ENCODE measurements at places on chromosomes 12 and 14. TPM values are rescaled to one million over a fixed set of nuclear protein-coding genes. Genes with fewer than 3 reads are reported as not detected.

Gene NEUROD4
- total RNA-seq: not detected

Gene PLCZ1
- not detected for total RNA-seq

GRCh38 chr12:70733385-70733784 lies 96.2 kb upstream of the PTPRB start:
- no peak overlapping the region for H3K27ac ChIP-seq
- no peaks in the 10 kb centered on the region for H3K36me3 ChIP-seq
- H3K4me1 ChIP-seq: no peaks in the 10 kb centered on the region
- no peak for DNase-seq
- no peak overlapping the region for H3K4me3 ChIP-seq

GRCh38 chr14:45686771-45687170 lies 433.8 kb upstream of the MIS18BP1 start:
- H3K36me3 ChIP-seq: no peaks in the 10 kb centered on the region
- no peaks in the 10 kb centered on the region for H3K4me1 ChIP-seq
- no peak overlapping the region for H3K4me3 ChIP-seq
- DNase-seq: no peak

Gene LUM
- 227 TPM for total RNA-seq

Gene FAM234B
- total RNA-seq: 7.5 TPM

DNA sequence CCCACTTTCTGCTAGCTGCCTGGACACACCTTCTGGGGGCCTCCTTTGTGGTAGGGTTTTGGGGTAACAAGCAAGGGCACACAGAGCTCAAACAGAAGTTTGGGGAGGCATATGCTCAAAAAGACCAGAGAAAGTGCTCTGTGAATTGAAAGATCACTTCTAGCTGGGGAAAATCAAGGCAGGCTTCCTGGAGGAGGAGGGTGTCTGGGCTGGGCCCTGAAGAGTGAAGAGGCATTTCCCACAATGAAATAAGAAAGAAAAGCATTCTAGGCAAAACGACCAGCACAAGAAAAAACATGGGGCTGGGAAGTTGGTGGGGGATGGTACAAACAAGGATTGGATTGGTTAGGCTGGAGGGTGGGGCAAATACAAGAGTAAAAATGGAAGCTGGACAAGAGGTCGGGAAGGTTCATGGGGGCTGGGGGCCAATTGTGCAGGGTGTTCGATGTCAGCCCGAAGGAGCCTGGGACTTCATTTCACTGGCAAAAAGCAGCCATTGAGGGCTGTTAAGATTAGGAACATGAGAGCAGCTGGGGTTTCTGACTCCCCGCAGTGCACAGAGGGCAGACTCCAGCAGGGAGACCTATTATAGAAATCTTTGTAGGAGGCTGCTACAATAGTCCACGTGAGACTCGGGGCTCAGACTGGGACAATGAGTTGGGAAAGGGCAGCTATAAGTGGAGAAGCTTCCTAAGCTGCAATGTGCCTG lies 51.5 kb upstream of the CMKLR1 start:
- H3K36me3 ChIP-seq: no peaks in the 10 kb centered on the region
- DNase-seq: no peak
- no peak overlapping the region for H3K4me3 ChIP-seq
- no peaks in the 10 kb centered on the region for H3K27me3 ChIP-seq
- H3K4me1 ChIP-seq: peaks cover 5% of the 10 kb centered on the region

Gene TMEM132C
- 1.6 TPM for total RNA-seq

DNA sequence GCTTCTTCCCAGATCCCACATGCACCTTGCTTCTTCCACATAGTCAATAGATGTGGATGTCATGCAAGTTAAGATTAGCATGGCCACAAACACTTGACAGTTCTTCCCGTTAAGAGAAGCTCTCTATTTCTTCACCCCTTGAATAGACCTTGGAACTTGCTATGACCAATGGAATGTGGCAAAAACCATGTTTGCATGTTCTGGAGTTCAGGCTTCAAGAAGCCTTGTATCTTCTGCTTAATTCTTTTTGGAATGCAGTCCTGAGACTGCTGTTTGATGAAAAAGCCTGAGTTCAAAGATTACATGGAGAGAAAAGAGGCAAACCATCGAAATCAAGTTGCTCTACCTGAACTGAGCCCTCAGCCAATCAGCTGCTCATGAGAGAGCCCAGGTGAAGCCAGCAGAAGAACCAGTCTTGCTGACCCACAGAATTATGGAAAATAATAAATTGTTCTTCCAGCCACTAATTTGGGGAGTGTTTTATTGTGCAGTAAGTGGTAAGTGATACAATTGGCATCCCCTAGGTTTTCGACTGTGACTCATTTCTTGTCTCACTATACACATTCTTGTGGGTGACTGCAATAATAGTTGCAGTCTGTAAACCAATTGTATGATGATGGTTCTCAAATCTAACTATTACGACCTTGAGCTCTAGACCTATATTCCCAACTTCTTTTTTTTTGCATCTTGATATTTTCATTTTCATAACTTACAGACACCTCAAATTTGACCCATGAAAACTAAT lies 12.6 kb downstream of the RASSF9 start:
- H3K27ac ChIP-seq: no peak overlapping the region
- H3K36me3 ChIP-seq: no peaks in the 10 kb centered on the region
- no peak overlapping the region for H3K4me3 ChIP-seq
- DNase-seq: no peak
- H3K27me3 ChIP-seq: no peaks in the 10 kb centered on the region

DNA sequence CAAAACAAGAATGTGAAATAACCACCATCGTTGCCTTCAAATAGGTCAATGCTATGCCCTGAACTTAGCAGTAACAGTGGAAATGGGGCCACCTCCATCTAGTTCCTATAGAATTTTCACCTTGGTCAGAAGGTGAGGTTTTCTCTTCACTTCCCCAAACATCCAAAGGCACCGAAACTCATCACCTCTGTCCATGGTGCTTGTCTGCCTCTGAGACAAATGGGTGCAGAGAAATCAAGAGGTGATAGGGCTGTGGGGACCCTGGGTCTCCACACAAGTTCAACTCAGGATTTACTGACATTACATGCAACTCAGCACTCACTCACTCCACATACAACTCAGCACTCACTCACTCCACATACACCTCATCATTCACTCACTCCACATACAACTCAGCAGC lies 26.2 kb upstream of the TMEM132C start:
- H3K4me1 ChIP-seq: no peaks in the 10 kb centered on the region
- H3K27me3 ChIP-seq: no peaks in the 10 kb centered on the region
- H3K36me3 ChIP-seq: no peaks in the 10 kb centered on the region
- no peak for DNase-seq
- no peak overlapping the region for H3K4me3 ChIP-seq

DNA sequence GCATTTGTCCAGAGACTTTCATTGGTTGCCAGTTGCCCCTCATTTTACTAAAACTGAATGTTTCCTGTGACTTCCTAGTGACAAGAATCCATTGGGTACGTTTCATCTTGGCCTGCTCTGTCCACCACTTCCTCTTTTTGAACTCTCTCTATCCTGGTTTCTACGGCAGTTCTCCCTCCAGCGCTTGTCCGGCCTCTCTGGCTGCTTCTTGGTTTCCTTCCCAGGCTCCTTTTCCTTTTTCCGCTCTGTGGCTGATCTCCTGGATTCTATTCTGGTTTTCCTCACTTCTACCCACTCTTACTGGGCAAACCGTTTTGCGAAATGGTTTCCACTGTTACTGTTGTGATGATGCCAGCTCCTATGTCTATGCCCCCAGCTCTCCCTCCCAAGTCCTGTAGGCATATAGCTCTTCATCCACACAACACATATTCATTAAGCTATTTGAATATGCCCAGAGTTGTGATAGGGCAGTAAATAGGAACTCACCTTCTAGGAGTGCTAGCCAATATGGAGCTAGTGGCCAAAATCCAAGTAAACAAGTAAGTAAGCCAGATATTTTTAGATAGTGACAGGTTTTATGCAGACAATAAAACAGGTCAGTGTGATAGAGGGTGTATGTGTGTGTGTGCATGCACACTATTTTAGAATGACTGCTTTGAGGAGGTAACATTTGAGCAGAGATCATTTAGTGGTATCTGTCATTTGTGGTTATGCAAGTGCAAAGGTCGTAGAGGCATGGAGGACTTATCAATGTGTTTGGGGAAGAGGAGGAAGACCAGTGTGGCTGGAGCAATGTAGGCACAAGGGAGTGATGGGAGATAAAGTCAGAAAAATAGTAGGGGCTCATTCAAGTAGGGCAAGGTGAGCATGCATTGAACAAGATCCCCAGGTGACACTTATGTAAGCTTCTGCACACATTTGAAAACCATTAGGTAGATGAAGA lies 27.9 kb upstream of the CTDSP2 start:
- no peak overlapping the region for H3K4me3 ChIP-seq
- H3K4me1 ChIP-seq: peaks cover 23% of the 10 kb centered on the region
- peak overlapping the region; percentile 48 for H3K27ac ChIP-seq
- H3K27me3 ChIP-seq: no peaks in the 10 kb centered on the region

DNA sequence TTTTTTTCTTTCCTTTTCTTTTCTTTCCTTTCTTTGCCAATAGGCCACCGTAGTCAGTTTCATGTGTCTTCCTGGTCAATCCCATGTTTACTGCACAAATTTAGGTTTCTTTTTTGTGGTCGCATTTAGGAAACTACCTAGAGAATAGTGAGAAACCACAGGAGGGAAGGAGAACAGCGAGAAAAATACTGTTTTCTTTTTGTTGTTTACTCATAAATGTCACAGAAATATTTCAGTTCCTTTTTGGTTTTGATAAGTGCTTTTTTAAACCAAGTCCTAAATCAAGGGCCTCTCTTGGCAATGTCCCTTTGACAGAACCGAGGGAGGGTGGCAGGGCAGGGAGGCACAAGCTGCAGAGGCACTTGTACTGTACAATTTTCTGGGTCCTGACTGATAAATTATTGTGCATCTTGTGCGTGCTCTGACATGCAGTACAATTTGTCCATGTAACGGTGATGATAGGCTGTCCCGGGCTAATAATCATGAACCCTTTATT lies 326.1 kb downstream of the CACNA1C start:
- no peak overlapping the region for H3K4me3 ChIP-seq
- no peaks in the 10 kb centered on the region for H3K36me3 ChIP-seq
- peaks cover 23% of the 10 kb centered on the region for H3K4me1 ChIP-seq
- H3K27me3 ChIP-seq: no peaks in the 10 kb centered on the region
- DNase-seq: no peak

Gene AKAP6
- total RNA-seq: 8.6 TPM

DNA sequence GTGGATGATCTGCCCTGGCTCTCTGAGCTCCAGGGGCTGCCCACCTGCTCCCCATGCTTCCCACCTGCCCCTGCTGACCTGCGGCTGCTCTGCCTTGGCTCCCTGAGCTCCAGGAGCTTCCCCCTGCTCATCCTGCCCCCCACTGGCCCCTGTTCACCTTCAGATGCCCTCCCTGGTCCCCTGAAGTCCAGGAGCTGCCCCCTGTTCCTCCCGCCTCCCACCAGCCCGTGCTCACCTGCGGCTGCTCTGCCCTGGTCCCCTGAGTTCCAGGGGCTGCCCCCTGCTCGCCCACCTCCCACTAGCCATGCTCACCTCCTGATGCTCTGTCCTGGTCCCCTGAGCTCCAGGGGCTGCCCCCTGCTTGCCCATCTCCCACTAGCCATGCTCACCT lies 219.7 kb downstream of the TMEM121 start:
- no peaks in the 10 kb centered on the region for H3K27me3 ChIP-seq
- H3K4me1 ChIP-seq: no peaks in the 10 kb centered on the region
- H3K4me3 ChIP-seq: no peak overlapping the region
- H3K36me3 ChIP-seq: no peaks in the 10 kb centered on the region
- DNase-seq: no peak
- H3K27ac ChIP-seq: no peak overlapping the region

Gene BMAL2
- 2.6 TPM for total RNA-seq

DNA sequence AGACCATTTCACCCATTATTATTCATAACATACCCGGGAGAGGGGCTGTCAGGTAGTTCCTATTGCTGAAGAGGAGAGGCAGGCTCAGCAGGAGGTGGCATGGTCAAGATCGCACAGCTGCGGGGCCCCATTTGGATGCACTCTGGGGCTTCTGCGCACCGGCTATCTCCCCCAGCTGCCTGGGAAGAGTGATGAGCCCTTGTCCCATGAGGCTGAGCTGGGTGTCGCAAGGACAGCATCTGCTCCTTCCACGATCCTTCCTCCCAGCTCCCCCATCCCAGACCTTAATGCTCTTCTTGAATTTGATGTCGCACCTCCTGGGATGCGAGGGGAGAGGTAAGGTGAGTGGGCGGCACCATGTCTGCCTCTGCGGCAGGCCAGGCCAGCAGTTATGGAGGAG lies 62.6 kb downstream of the SLC24A4 start:
- peaks cover 3% of the 10 kb centered on the region for H3K4me1 ChIP-seq
- H3K27ac ChIP-seq: no peak overlapping the region
- H3K36me3 ChIP-seq: no peaks in the 10 kb centered on the region

Gene PRH2
- total RNA-seq: not detected

Gene NID2
- 14.6 TPM for total RNA-seq

DNA sequence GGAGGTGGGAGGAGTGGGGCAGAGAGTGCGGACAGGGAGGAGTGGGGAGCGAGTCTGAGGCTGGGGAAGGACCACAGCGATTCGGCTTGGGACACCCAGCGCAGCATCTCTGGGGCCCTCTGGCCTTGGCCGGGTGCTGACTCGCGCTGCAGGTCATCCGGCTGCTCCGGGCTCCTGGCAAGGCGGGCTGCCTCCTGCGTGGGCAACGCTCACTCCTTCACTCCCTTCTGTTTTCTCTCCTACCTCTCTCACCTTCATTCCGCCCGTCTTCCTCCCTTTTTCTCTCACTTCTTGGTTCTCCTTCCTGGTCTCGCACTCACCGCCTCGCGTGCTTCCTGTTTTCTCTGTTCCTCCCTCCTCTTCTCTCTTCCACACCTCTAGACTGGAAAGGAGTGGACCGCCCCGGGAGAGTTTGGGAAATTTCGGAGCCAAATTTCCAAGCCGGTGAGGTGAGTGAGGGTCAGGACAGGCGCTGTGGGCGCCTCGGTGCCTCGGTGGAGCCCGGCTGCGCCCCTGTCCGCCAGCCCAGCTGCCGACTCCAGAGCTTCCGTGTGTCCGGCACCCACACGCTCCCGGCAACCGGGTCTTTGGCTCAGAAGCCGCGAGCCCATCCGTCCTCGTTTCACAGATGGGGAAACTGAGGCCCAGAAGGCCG lies 86.7 kb downstream of the B4GALNT3 start:
- peak; percentile 64 for DNase-seq
- peaks cover 6% of the 10 kb centered on the region for H3K4me1 ChIP-seq
- H3K27ac ChIP-seq: no peak overlapping the region
- no peaks in the 10 kb centered on the region for H3K36me3 ChIP-seq

GRCh38 chr14:105167303-105168092 lies 1.1 kb downstream of the JAG2 start:
- H3K36me3 ChIP-seq: no peaks in the 10 kb centered on the region
- DNase-seq: peak; percentile 66
- peak overlapping the region; percentile 61 for H3K4me3 ChIP-seq
- peaks cover 49% of the 10 kb centered on the region for H3K4me1 ChIP-seq

DNA sequence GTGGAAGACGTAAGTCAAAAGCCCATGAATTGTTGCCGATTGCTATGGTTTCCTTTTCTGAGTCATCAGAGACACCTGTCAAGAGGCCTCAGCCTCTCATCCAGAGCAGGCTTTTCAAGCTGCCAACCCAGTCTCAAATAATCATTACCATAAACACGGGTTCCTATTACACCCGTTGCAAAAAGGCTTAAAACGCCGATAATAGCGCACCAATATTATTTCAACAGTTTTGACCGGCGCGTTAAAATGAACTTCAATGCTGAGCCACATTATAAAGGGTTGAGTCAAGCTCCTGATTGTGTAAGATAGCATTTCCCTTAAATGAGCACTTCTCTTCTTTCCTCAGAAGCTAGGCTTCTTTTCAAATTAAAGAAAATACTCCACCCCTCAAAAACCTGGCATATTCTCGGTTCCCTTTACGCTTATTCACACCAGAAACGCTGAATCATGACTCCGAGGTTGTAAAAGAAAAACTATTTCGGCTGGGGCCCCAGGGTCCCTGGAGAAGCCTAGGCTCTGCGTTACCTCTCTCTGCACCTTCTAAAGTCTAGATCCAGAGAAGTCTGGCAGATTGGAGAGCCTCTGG lies 1.4 kb downstream of the TMTC1 start:
- H3K36me3 ChIP-seq: no peaks in the 10 kb centered on the region
- DNase-seq: no peak
- peaks cover 13% of the 10 kb centered on the region for H3K27me3 ChIP-seq
- H3K27ac ChIP-seq: peak overlapping the region; percentile 65
- peaks cover 22% of the 10 kb centered on the region for H3K4me1 ChIP-seq
- H3K4me3 ChIP-seq: peak overlapping the region; percentile 70

Gene OR4K15
- not detected for total RNA-seq

All from lower lobe of right lung (tissue), 2 donors.